Activated T-helper 1 cell treated with Interleukin-2 at 50 U/mL for 16 hours (primary cell): ENCODE measurements at places on chromosomes 2 and 18.

DNA sequence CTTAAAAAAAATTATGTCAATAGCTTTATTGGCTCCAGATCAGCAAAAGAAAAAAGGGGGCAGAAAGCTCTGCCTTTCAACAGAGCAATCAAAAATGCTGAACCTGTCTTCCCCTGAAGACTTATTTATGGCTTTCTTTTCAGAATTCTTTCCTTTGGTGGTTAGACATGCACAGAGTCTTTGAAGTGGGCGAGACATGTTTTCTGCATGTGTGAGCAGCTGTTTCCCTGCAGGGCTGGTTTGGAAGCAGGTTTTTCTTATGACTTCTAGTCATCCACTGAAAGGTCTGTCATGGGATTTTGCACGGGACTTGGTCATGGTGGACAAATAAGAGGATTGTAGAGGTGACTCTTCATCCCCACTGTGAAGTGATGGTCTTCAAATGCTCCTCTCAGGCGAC is 160.3 kb downstream of the VAPA start:
- no peak for DNase-seq

GRCh38 chr18:78518805-78519204 is 460.8 kb upstream of the SALL3 start:
- DNase-seq: no peak

DNA sequence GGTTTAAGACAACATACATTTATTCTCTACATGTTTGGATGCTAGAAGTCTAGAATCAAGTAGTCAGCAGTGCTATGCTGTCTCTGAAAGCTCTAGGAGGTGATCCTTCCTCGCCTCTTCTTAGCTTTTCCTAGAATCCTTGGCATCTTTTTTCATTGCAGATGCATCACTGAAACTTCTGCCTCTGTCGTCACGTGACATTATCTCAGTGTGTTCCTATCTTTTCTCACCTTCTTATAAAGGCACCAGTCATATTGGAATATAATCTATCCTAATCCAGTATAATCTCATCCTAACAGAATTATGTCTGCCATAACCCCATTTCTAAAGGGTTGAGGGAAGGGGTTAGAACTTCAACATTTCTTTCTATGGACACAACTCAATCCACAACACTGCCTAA is 851.2 kb upstream of the CRIM1 start:
- DNase-seq: no peak

- no peak for DNase-seq
These were observed 57.4 kb downstream of the SP100 start for GRCh38 chr2:230473378-230473777.

GRCh38 chr18:824179-824578 is 12.1 kb upstream of the YES1 start:
- no peak for DNase-seq

GRCh38 chr2:172806493-172806892 is 70.8 kb downstream of the RAPGEF4 start:
- DNase-seq: no peak

DNA sequence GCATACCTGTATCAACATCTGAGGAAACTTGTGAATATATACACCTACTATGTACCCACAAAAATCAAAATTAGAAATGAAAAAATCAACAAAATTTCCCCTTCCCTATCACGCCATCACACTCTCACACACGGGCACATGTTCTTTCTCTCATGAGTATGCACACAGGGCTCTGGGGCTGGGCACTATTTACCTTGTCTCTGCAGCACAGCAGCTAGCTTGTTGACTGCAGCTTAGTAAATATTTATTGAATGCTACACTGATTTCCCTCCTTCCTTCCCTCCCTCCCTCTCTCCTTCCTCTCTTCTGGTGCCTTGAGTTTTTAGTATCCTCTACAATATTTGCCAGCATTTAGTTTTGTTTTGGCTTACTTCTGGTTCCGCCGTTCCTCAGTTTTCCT is 182.7 kb upstream of the LHCGR start:
- no peak for DNase-seq

GRCh38 chr2:170098626-170099312 is 79.2 kb upstream of the MYO3B start:
- DNase-seq: no peak

GRCh38 chr2:147293991-147294824 is 550.6 kb upstream of the ACVR2A start:
- DNase-seq: no peak

DNA sequence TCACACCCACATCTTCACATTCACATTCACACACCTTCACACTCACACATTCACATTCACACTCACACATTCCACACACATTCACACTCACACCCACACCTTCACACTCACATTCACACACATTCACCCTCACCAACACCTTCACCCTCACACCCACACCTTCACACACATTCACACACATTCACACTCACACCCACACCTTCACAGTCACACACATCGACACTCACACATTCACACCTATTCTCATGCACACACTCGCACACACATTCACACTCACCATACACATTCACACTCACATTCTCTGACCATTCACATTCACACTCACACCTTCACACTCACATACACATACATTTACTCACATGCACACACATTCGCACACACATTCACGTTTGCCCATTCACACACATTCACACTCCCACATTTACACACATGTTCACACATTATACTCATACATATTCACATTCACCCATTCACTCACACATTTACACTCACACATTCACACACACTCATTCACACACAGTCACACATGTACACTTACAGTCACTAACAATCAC is 62.7 kb downstream of the BIN1 start:
- no peak for DNase-seq

GRCh38 chr2:36616947-36617346 is 19.0 kb upstream of the FEZ2 start:
- DNase-seq: no peak

- no peak for DNase-seq
These were observed 276.4 kb downstream of the HRH4 start for GRCh38 chr18:24736662-24737330.

- DNase-seq: no peak
These were observed 90.6 kb downstream of the POU3F3 start for GRCh38 chr2:104944495-104944894.

GRCh38 chr2:230170532-230170931 is 49.3 kb downstream of the SP110 start:
- DNase-seq: no peak

GRCh38 chr2:187126247-187127005 is 277.5 kb upstream of the ZSWIM2 start:
- DNase-seq: no peak

DNA sequence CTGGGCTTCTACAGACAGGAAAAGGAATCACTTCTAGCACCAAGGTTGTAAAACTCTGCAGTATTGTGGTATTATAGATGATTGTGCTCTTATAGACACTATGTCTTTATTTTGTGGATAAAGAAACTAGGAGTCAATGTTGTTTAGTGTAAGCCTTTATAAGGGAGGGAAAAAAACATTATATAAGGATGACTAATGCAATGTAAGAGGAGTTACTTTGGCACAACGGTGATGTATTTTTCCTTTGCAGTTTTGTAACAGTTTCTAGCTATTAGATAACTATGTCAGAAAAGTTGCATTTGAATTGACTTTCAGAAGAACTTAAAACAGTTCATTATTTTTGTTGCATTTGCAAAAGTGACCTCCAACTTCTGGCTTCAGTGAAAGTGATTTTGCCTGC is 545.4 kb downstream of the CCDC85A start:
- DNase-seq: no peak

GRCh38 chr2:104975371-104975770 is 62.5 kb upstream of the MRPS9 start:
- DNase-seq: no peak

GRCh38 chr2:114034742-114035141 is 144.9 kb downstream of the ACTR3 start:
- DNase-seq: no peak

DNA sequence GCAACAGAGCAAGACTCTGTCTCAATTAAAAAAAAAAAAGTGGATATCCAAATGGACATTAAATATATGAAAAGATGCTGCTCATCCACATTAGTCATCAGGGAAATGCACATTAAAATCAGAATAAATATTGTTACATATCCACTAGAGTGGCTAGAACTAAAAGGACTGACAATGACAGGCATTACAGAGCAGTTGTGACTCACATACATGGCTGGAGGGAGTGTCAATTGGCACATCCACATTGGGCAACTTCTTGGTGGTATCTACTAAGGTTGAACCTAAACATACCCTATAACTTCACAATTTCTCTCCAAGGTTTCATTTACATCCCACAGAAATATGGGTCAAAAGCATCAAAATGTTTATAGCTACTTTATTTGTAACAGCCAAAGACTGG is 14.0 kb upstream of the DNER start:
- DNase-seq: no peak
